ENCODE measurements at places on chromosomes 11 and 22.
A peak's percentile ranks its signal among the peaks of the same experiment; 100 is the strongest.

DNA sequence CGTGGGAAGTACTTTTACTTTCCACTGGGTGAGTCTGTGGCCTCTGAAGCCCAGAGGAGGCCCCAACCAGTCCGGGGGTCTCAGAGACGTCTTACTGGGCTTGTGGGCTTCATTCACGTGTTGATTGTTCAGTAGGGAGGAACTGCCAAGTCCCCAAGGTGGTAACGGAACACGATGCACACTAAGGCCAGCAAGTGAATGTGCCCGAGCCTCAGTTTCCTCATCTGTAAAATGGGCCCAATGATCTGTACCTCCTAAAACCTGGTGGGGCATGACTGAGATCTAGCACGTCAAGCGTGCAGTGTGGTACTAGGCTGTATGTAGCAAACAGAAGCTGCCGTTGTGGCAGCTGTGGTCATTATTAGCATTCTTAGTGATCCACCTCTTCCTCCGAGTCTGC, 499.1 kb downstream of the MN1 start:
- no peak for DNase-seq

GRCh38 chr11:67997475-67997921, 6.4 kb downstream of the UNC93B1 start:
- DNase-seq = no peak

DNA sequence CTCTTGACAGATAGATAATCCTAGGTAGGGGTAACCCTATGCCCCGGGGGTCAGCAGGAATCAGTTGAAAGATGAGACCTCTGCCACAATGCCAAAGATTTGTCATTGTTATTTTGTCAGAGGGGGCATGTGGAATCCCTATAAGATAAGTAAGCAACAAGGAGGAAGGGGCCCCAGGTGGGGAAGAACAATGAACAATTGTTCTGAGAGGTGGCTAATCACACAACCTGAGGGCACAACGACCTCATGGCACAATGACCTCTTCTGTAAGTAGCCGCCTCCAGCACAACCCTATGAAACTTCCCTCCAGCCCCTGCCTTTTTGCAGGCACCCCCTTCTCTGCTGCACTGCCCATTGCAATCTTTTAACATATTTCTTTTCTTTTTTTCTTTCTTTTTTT, 11.8 kb upstream of the FBLN1 start:
- DNase-seq = no peak

DNA sequence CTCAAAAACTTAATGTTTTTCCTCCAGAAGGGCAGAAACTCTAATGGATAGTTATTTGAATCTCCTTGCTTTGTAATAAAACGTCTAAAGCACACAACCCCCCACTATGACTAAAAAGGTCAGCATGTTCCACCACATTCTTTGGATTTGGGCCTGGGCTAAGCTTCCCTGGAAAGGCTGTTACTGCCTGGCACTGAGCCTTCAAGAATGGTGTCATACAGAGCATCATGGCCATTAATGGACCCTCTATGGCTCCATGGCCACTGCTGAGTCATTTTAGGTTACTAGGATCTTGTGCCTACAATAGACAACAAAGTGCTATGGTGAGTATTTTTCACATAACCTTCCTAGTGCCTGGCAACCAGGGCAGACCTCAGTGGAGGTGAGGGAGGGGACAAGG, 242.6 kb upstream of the FAT3 start:
- peak; percentile 41 for DNase-seq

- DNase-seq = no peak
These were observed 13.4 kb downstream of the SYT13 start for GRCh38 chr11:45272701-45273100.

DNA sequence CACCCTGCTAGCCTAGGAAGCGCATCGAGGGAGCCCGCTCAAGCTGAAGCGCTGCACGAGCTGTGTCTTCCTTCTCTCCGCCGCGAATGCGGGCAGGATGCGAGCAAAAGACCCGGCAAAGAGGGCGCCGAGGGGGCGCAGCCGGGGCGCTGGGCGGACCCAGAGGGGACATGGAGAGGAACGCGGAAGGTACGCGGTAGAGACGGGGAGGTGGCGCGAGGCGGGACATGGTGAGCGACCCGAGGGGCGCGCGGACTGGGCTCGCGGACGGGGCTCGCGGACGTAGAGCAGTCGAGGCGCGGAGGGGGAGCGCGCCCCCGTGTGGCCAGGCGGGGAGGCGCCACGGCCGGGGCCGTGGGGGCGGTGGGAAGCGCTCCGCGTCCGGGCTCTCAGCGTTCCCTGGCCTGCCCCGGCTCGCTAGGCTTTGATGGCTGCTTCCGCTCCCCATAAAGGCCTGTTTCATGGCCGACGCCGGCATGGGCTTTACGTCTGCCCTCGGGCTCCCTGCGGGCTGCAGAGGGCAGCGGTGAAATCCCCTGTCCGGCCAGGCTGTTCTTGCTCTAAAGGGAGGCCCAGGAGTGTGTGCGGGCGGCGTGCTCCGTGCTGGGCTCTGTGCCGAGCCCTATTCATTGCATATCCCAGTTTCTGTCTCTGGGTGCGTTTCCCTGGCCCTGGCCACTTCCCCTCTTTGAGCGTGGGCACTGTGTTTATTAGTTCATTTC, 31.2 kb upstream of the TRIM29 start:
- no peak for DNase-seq

DNA sequence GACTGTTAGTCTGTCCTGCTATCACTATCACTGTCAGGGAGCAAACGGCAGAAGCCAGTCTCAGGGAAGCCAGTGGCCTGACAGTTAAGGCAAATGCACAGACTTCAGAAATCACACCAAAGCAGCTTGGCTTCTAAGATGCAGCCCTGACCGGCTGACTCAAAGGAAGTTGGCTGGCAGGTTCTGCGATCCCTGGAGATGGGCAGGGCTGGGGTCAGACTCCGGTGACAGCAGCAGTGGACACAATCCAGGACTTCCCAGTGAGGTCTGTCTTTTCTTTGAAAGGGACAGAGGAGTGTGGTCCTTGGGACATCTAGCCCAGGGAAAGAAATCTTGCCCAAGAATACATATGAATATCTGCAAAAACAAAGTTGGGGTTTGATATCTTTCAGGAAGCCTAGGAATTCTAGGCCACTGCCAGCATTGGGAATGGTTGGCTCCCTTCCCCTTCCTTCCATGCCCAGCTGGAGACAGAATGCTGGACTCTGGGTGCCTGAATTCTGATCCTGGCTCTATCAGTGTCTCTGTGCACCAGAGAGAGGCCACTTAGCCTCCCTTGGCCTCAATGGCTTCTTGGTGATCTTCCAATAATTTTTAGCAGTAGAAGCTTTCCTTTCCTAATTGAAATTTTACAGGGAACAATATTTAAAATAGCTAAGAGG, 108.9 kb downstream of the KIRREL3 start:
- DNase-seq = no peak

GRCh38 chr11:46275964-46276641, 1.4 kb upstream of the CREB3L1 start:
- no peak for DNase-seq

DNA sequence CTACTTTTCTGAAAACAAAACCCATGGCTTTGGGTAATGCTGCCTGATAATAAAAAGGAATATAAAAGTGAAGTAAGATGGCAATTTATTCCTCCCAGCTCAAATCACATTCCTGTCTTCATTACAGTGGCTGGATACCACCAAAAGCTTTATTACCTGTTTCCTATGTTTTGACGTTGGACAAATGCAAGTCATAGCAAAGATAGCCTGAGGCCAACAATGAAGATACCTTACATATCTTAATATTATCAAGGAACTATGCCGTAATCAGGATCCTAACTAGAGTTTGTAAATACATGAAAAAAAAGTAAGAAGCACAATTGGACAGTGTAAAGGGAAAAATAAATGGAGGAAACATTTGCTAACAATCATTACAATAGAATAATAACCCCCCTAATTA, 202.4 kb downstream of the SOX6 start:
- DNase-seq = no peak

GRCh38 chr11:34242037-34242625, 115.7 kb downstream of the ABTB2 start:
- DNase-seq = no peak

DNA sequence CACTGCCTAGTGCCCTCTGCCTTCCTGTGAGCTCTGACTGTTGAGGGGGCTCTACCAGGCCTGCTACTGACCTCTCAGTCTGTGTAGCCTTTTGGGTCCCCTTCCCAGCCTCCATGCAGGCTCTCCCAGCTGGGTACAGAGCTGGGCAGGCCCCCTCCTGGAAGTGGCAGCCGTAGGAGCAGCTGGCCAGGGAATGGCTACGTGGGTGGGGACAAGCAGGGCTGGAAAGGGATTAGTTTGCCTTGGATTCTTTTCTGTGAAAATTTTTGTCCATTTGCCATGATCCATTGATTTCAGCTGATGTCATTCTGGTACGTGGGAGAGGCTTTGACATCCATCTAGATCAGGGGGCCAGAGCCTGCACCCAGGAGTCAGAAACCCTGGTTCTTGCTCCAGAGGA, 23.9 kb upstream of the NECTIN1 start:
- DNase-seq = no peak

- DNase-seq = peak; percentile 100
These were observed at the start of gene FHIP1B for GRCh38 chr11:6234387-6235107. Gene FHIP1B, minus strand, starts transcription at chr11:6234636. Its CDS starts 10,120 bp downstream, at chr11:6224516.

GRCh38 chr11:73401217-73401923, 25.2 kb downstream of the RELT start:
- DNase-seq = no peak

DNA sequence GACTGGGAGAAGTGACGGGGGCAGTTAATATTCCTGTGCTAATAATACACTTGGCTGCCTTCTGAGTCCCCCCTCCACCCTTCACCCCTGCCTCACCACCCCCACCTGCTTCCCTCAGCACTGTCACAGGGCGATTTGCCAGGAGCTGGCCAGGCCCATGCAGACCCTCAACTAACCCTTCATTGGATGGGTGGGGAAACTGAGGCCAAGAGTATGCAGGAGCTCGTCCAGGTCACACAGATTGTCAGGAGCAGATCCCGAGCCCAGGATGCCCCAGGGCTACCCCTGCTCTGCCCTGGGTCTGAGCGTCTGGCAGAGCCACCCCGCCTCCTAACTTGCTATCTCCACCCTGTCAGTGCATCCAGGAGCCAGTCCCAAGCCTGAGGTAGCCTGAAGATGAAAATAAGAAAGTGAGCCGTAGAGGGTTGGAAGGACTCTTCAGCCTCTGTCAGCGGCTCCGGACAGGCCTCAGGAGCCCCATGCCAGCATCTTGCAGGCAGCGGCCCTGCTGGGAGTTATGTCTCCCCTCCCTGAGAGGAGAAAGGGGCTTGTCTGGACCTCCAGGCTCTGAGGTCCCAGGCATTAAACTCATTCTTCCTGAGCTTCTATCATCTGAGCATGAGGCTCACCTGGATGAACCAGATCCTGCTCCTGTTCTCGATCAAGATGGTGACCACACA, 6.2 kb downstream of the TPBGL start:
- DNase-seq = no peak

DNA sequence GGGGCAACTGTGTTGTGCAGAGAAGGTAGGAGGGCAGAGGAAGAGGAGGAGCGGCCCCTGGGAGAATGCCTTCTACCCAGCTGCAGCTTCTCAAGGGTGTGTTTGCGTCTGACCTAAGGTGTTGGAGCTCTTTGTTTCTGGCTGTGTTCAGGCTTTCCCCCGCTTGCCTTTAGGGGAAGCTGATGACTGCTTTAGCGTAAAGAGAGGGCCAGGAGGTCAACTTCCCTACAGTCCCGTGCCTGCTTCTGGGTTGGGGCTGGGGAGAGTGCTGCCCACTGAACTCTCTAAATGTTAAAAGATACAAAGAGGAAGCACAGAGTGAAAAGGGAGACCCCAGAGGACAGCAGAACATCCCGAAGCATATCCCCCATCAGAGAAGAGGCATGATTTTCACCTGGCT, 99.2 kb downstream of the PTPRJ start:
- no peak for DNase-seq

GRCh38 chr11:130162733-130163132, 3.2 kb downstream of the ST14 start:
- no peak for DNase-seq

- DNase-seq = no peak
These were observed 462 bp downstream of the UBE2L6 start for GRCh38 chr11:57566905-57567514.

- DNase-seq = no peak
These were observed 44.7 kb upstream of the SERPIND1 start for GRCh38 chr22:20729194-20729593.

All from AG04450 (cell line).